Liver (tissue), 10 donors: ENCODE measurements at places on chromosomes 3 and 15.

GRCh38 chr15:90234096-90234988, at the start of gene GDPGP1:
GDPGP1 (plus strand) TSS chr15:90234209; CDS start chr15:90240909, 6,700 bp downstream.
- DNase-seq = peak; percentile 96

DNA sequence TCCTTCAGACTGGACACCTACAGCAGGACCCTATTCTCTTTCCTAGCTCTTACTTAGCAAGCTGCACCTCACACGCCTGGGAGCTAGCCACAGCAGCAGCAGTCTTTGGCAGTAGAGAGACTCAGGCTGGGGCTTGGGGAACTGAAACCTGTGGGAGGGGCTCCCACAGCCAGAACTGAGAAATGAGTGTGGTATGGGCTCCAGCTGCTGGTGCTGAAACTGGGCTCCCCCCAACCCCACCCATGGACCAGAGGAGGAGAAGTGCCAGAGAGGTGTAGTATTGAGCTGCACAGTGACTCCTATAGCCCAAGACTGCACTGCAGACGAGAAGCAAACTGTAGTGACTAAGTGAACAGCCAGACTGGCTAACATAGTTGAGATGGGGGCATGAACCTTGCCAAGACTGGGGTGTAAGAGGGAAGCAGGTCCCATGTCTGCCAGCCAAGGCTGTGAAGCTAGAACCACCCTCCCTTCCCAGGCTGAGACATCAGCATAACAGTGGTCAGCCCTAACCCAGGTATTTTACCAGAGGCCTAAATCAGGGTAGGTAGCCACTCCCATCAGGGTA, 62.5 kb downstream of the MYO5A start:
- no peak for DNase-seq

DNA sequence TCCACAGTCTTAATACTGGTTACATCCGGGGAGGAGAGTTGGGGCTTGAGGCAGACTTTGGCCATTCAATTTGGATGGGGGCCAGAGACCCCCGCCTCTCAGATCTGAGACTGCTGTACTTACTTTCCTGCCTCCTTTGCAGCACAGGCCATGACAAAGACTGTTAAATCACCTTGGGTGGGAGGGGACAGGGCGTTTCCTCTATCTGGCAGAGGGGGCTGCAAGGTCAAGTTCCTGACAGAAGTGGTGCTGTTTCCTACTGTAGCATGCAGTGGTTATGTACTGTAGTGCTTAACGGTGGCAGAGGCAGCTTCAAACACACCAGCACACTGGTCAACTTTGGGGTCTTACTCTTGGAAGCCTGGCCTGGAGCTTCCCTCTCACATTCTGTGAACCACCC, 261.2 kb upstream of the LRRFIP2 start:
- DNase-seq = no peak

- DNase-seq = no peak
These were observed 849 bp downstream of the TRAK1 start for GRCh38 chr3:42092006-42092405.

GRCh38 chr3:159451482-159451881, 537.2 kb upstream of the IL12A start:
- DNase-seq = no peak

- DNase-seq = no peak
These were observed 398.8 kb downstream of the MECOM start for GRCh38 chr3:169264711-169265110.

DNA sequence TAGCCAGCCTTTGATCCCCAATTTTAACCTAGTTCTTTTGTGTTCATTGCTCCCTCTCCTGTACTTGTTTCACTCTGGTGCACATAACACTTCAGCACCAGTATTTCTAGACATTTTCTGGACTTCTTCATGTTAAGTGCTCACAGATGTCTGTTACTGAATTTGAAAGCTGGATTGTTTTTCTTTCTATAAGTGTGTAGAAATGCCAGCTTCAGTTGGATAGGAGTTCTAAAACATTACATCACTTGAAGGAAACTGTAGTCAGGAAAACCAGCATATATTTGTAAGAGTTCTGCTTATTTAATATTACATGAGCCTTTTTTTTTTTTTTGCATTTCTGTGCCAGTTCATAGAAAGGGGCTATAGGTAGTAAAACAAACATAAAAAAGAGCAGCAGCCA, 21.6 kb downstream of the QTRT2 start:
- DNase-seq = no peak

DNA sequence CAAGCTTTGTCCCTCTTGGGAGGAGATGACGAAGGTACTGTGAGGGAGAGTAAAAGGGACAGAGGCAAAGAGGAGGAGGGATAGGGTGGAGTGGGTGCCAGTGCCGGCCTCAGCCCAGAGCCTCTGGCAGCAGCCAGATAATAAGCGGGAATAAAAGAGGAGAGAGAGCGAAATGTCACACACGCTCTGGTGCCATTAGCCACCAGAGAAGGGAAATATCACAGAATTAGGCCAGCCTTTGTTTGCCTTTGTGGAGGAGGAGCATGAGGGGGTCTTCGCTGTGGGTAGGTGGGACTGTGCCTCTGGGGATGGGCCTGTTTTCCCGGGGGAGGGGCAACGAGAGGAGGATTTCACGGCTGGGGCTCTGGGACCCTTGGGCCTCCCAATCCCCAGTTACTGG, 67.8 kb downstream of the LINGO1 start:
- DNase-seq = no peak

DNA sequence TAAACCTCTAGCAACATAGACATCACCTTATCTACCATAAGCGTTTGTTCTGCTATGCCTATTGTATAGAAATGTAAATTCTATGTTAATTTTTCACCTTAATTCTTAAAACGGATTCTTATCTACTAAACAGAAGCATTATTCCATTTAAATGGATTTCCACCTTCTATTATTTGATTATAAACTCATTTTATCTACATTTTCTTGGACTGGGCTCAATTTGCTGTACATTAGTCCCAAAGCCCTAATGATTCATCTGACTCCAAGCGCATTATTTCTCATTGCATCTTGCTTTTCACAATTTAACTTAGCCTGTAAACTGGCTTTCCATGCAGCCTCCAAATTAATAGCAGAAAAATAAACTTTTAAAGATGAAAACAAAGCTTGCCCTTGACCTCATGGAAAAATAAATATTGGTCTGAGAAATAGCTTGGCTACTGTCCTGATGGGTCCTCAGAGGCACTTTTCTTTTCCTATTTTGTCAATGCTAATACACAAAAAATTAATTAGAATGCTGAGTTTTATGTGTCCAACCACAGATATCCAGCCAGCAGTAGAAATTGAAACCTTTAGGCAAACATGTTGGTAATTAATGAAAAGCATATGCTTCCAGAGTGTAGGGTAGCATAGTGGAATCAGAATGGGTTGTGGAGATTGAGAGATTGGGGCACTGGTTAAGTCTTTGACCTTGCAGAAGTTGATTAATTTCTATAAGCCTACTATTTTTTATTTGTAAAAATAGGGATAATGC, 81.4 kb upstream of the CFAP20DC start:
- no peak for DNase-seq

DNA sequence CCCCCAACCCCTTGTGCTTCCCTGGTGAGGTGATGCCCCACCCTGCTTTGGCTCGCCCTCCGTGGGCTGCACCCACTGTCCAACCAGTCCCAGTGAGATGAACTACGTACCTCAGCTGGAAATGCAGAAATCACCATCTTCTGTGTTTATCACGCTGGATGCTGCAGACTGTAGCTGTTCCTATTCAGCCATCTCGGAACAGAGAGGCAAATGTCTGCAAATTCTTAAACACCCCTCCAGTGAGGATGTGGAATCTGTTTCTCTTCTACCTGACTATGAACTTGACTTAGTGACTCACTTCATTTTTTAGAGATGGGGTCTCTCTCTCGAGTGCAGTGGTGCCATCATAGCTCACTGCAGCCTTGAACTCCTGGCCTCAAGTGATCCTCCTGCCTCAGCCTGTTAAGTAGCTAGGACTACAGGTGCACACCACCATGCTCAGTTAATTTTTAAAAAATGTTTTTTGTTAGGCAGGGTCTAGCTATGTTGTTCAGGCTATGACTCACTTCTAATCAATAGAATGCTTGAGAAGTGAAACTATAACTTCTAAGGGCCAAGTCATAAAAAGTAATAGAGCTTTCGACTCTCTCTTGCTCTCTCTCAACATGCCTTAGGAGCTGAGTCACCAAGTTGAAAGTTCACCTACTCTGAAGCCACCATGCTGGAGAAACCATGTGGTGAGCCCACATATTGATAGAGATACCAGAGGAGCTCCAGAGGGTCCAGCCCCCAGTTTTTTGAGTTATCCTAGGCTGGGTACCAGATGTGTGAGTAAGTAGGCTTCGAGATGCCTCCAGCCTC, 11.5 kb upstream of the PARP14 start:
- DNase-seq = no peak

- no peak for DNase-seq
These were observed 373.9 kb upstream of the CFAP20DC start for GRCh38 chr3:59423707-59424106.

- no peak for DNase-seq
These were observed 668.7 kb downstream of the OTOL1 start for GRCh38 chr3:162165346-162165745.

DNA sequence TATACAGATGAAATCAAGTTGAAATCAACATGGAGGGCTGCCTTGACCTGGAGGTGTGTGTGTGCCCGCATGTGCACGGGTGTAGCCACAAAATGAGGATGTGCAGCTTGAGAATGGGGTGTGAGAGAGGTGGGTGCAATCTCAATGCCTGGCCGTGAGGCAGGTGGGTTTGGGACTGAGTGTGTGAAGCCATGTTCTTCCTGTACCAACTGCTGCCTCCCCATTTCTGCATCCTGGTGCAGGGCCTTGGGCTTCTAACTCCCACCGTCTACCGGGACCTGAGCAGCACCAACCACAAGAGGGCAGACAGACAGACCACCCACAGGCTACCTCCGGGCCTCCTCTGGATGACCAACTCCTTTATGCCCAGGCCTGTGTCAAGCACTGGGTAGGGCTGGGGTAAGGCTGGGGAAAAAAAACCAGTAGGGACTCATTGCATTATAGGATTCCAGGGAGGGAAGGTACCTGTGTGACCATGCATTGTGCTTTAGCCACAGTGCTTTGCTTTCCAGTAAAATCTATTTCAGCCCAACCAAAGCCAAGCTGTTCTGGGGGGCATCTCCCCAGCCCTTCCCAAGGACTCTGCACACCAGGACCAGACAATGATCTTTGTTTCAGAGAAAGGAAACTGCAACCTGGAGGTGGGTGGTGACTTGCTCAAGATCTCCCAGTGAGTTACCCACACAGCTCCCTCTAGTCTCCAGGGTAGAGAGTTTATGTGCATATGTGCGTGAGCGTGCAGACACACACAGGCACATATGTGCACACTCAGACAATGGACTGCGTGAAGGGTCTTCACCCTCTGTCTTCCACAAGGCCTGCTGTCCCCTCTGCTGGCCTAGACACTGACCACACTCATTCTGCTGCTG, 162.2 kb upstream of the TLE3 start:
- DNase-seq = no peak

GRCh38 chr15:92853222-92853621, 46.9 kb upstream of the CHD2 start:
- no peak for DNase-seq

DNA sequence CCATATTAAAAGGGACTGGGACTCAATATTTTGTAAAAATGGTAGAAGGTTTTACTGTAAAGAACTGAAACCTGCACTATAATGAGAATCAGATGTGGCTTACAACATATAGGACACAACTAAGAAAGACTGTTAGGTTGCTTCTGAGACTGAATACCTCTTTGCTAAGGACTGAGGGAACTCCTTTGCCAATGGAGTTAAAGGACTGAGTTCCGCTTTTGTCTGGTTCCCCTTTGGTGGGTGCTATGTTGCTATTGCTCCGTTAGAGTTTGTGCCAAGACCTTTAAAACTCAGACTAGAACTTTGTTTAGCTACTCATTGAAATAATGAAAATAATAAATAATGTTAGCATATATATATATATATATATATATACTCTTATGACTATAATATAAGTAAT, 147.8 kb upstream of the KCNMB2 start:
- DNase-seq = no peak

DNA sequence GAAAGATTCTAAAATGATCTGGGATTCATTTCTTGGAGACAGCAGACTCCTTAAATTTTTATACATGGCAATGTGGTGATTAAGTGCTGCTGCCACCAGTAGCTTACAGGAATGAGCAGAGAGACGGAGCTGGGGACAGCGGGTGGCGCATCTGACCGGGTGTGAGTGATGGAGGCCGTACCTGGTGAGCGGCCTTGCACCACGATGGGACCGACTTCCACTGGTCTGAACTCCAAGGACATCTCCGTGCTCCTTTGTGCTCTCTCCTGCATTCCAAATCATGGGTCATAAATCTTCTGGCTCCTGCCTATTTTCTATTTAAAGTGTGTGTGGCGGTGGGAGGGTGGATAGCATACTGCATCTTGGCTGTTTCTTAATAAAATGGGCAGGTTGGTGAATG, 262.6 kb downstream of the ABHD5 start:
- no peak for DNase-seq

GRCh38 chr15:42332331-42332730, 27.0 kb upstream of the CAPN3 start:
- DNase-seq = no peak

GRCh38 chr3:11479221-11479620, 164.5 kb downstream of the VGLL4 start:
- DNase-seq = no peak

GRCh38 chr3:197908957-197909701, 40.9 kb upstream of the RPL35A start:
- no peak for DNase-seq

- no peak for DNase-seq
These were observed 451.3 kb downstream of the NTRK3 start for GRCh38 chr15:87805117-87805820.

DNA sequence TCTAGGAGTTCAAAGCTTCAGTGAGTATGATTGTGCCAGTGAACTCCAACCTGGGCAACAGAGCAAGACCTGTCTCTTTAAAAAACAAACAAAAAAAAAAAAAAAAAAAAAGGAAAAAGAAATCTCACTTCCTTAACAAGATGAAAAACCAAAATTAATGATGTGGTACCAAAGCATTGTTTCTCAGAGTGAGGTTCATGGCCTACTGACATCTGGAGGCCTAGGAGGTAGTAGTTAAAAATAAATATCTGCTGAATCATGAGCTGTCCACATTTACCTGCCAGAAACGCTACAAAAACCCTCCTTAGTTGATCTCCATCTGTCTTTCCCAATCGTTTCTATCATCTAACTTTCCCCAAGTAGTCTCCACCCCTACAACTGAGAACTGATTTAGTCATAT, 51.2 kb downstream of the EPHA6 start:
- no peak for DNase-seq

DNA sequence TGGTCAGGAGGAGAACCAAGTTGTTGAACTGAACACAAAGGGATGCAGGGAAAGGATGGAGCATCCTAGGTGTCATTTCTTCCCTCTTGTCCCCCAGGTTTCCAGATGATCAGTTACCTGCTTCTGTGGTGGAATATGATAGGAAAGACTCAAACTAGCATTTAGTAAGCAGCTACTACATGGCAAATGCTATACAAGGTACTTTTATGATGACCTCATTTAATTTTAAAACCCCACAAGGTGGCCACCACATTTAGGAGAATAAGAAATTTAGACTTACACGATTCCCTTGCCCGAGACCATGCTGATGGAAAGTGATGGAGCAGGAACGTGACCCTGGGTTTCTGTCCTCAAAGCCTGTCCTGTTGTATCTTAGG, 40.9 kb downstream of the CCR4 start:
- DNase-seq = no peak
